ENCODE measurements at places on chromosomes 16 and 17.

DNA sequence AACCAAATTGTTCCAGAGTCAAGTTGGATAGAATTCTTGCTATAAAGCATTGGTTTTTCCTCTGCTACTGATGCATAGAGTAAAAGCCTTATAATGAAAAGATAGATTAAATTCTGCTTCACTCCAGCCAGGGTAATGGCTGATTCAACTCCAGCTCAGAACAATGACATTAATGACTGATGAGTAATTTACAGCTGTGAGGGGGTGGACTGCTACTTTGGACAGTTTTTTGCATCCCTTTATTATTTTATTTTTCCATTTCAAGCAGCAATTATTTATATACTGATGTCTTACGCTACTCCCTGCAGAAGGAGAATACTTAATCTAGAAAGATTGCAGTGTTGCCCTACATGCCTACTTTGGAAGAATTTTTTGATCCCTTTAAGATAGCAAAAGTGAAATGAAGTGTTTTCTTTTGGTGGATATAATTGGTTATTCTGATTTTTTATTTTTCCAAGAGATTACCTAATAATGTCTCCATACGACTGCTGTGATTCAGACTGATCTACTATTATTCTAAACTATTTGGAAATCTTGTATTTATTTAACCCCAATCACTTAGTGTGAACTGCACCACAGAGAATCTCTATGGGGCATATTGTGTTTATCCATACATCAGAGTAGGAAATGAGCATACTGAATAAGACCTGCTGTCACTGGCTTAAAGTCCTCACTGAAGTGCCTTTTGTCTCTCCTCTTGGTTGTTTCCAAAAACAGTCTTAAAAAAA, 149.5 kb downstream of the TRIM37 start:
- DNase-seq: no peak

GRCh38 chr17:72426948-72427760, 306.3 kb downstream of the SOX9 start:
- no peak for DNase-seq

DNA sequence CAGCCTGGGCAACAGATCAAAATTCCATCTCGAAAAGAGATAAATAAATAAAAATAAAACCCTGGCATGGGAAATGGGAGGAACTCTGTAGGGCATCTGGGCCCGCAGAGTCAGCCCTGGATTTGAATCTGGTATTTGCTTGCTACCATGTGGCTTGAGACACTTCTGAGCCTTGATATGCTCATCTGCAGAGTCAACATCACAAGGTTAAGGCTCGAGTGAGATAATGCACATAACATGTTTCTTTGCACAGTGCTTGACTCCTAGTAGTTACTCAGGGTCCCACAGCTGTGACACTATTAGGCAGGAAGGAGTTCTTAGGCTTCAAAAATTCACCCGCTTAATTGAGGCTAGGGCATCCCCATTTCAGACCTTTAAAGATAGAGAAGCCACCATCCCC, 21.3 kb downstream of the CDK5RAP3 start:
- DNase-seq: no peak

DNA sequence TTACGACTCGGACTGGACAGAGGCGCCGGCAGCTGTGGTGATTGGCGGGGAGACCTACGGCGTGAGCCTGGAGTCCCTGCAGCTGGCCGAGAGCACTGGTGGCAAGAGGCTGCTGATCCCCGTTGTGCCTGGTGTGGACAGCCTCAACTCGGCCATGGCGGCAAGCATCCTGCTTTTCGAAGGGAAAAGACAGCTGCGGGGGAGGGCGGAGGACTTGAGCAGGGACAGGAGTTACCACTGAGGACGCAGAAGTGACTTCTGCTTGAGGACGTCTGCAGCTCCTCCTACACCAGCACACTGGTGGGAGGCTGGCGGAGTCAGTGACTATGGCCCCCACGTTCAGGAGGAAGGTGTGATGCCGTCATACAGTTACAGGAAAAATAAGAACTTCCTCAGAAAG, 9.7 kb downstream of the MRM3 start:
- DNase-seq: no peak
